ENCODE measurements at places on chromosomes 12 and 14.

- no peak for DNase-seq
These were observed 7.6 kb upstream of the SIX1 start for GRCh38 chr14:60656686-60657455.

- DNase-seq, result no peak
These were observed 8.6 kb downstream of the GLIPR1 start for GRCh38 chr12:75489187-75489586.

- DNase-seq, result no peak
These were observed 132.3 kb downstream of the C12orf75 start for GRCh38 chr12:105462831-105463230.

- no peak for DNase-seq
These were observed 473.5 kb downstream of the ETNK1 start for GRCh38 chr12:23098517-23098916.

- no peak for DNase-seq
These were observed 9.0 kb upstream of the KANSL2 start for GRCh38 chr12:48690990-48691389.

DNA sequence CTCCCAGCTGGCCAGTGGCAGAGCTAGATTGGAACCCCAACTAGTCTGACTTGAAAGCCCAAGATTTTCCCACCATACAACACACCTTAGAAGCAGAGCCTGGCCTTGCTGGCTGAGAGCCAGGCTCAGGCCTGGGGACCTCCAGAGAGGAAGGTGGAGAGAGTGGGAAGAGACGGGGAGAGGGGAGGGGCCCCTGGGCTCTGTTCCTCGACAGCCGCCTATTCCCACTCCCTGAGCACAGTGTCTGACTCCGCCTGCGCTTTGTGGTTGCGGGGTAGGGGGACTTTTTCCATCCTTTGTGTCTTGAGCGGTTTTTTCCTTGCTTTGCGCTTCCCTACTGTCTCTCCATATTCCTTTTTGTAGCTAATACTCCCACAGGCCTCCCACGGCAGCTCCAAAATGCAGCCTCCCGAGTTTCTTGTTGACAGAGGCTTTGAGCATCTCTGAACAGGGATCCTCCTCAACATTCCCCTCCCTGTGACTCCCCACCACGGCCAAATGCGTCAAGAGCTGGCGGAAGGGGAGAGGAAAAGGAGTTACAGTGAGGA is 4.0 kb upstream of the KCNH3 start:
- no peak for DNase-seq

- no peak for DNase-seq
These were observed at the start of gene PTPRR for GRCh38 chr12:70920251-70920851. Gene PTPRR, minus strand, starts transcription at chr12:70920738. Its CDS starts 348 bp downstream, at chr12:70920390.

DNA sequence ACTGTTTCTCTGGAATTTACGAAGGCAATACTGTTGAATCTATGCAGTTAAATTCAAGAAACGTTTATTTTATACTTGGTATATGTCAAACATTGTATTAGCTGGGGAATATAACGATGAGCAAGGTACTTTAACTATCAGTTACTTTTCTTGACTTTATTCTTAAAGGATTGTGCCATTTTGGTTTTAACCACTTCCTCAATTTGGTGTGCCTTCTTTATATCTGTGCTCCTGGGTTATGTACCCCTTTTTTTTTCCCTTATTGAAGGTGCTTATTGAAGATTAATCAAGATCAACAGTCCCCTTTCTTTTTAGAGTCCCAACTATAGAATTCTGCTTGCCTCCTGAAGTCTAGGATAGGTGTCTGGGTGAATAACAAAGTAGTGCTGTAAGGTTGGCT is 5.8 kb downstream of the RAB21 start:
- DNase-seq, result no peak

DNA sequence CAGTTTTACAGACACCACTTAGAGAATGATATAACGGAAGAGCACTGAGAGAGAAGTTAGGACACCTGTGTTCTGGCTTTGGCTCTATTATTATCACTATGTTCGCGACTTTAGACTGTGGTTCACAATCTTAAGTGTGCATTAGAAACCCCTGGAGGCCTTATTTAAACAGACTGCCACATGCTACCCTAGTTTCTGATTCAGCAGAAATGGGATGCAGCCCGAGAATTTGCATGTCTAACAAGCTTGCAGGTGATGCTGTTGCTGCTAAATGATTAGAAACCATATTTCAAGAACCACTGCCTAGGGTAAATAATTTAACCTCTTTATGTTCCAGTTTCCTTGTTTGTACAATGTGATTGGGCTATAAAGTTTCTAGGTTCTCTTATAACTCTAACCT is 3.6 kb upstream of the RAD51AP1 start:
- DNase-seq, result no peak

GRCh38 chr12:105409801-105410471 is 79.4 kb downstream of the C12orf75 start:
- no peak for DNase-seq

DNA sequence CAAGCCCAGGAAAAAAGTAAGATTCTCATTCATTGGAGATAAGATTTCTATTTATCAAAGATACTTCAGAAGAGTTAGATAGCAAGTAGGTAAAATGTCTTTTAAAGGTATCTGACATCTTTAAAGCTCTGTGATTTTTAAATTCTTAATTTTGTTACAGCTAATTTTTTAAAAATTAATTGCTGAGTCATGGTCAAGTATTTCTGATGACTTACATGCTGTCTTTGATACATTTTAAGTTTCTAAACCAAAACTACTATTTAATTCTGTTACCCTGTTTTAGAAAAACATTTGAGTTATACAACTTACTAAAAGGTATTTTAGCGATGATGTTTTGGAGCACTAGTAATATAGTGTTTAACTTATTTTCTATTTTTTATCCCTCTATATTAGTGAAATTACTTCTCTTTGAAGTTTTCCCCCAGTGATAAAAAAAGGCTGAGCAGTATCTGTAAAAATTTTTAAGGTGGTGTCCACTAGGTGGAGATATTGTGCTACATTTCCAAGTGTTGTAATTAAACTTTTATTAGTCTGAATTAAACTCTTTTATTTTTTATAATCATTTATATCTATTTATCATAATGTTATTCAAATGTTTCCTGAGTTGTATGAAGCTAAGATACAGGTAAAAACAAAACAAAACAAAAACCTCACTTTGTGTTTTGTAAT is 11.5 kb downstream of the ALG10 start:
- no peak for DNase-seq

GRCh38 chr12:8780389-8780788 is 42.0 kb upstream of the A2ML1 start:
- no peak for DNase-seq

DNA sequence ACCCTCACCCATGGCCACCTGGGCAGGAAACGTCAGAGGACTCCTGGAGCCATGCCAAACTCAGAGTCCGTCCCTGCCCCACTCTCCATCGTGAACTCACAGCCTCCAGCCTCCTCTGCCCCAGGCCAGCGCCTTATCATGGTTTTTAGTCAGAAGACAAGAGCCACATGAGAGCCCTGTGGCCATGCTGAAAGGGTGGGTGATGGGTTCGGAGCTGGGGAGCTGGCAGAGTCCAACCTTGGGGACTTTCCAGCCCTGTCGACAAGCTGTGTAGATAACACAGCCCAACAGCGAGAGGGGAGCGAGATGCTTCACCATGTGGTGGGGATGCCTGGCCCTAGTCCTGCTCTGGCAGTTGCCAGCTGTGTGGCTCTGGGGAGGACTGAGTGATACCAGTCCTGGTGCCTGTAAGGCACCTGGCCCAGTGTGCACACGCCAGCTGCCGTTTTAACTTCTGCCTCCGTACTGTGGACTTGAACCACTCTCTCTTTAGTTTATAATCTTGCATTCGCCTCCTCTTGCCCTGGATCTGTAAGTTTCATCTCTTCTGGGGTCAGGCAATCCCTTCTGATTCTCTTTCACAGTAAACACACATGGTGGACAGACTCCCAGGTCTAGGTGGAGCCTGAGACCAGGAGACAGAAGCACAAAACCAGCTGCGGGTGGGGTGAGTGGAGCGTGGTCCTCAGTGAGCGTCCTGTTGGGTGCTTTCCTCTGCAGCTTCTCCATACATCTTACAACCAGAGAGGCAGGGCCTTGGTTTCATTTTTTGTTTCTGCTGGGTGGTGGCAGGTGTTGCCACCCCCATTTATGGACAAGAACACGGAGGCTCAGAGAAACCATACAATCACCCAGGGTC is 55.3 kb downstream of the RIN3 start:
- DNase-seq, result no peak

DNA sequence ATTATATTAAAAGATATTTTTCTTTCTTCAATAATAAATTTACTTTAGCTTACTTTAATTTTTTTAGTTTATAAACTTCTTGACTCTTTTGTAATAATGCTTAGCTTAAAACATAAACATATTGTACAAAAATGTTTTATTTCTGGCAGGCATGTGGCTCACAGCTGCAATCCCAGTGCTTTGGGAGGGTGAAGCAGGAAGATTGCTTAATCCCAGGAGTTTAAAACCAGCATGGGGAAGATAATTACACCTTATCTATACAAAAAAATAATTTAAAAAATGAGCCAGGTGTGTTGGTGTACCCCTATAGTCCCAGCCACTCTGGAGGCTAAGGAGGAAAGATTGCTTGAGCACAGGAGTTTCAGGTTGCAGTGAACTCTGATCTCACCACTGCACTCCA is 120.7 kb downstream of the GPHN start:
- no peak for DNase-seq

DNA sequence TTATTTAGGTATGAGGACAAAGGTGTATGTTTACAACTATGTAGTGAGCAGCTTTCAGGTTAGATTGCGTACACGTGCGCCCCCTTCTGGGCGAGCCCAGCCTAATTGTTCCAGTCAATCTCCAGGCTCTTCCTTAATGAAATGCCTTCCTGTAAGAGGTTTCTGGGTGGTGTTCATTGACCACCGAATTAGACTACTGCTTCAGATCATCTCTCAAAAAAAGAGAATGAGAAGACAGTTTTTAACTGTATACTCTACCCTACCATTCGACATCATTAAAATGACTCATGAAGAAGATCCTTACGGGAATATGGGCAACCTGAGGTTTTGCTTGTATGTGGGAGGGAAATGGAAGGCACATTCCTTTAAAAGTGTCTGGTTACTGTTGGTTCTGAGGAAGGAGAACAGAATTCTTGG is 2.1 kb downstream of the LUM start:
- DNase-seq, result peak; percentile 12

DNA sequence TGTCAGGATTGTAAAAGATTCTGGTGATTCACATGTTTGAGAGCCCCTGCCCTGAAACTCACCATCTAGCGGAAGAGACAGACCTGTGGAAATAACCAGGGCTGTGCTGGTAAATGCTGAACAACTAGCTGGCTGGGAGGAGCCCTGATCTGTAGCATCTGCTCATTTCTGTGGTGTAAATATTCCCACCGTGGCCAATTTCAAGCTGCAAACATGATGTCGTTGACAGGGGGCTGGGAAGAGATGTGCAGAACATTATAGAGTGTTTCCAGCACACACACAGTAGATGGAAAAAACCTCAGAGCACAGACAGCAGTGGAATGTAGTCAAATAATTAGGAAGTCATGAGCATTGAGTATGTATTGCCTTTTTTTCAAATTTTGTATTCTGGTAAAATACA is 138.2 kb downstream of the PHETA1 start:
- DNase-seq, result no peak

DNA sequence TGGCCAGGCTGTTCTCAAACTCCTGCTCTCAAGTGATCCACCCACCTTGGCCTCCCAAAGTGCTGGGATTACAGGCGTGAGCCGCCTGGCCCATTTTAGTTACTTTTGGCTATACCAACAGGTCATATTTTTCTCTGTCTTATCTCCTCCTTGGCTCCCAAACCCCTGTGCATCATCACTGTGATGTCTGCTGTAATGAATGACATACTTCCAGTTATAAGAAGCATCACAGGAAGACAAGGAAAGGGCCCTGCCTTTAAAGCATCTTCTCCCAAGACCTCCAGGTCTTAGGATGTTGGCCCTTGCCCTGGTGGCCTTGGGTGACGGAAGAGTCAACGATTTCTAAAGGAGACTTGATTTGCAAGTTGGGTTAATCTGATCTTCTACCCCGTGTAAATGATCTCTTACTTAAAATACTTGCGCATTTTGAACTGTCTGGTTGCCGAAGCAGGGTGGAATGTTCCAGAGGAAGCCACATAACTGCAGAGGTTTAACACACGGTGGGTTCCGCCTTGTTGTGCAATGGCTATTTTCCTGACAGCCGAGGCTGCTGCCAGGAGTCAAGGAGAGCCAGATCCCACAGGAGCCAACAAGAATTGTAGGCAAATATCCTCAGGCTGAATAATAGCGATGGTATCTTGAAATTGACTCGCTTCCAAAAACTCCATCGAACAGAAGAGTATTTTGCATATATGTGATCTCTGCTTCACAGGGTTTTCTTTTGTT is 55.7 kb upstream of the PLXNC1 start:
- no peak for DNase-seq

GRCh38 chr14:98069712-98070171 is 1202.3 kb downstream of the BCL11B start:
- DNase-seq, result no peak

GRCh38 chr12:120257041-120257821 is 8.3 kb downstream of the PXN start:
- no peak for DNase-seq

GRCh38 chr12:26629864-26630263 is 203.1 kb downstream of the ITPR2 start:
- no peak for DNase-seq

Data from stimulated activated CD4-positive, alpha-beta T cell treated with anti-CD3 and anti-CD28 coated beads, Interleukin-15, amount 100 ng/mL, for 1 hour (primary cell).